RWPE2 (cell line): ENCODE measurements at places on chromosomes 12 and 14.

GRCh38 chr14:71060825-71061455, 153.7 kb downstream of the PCNX1 start:
- no peak for DNase-seq

DNA sequence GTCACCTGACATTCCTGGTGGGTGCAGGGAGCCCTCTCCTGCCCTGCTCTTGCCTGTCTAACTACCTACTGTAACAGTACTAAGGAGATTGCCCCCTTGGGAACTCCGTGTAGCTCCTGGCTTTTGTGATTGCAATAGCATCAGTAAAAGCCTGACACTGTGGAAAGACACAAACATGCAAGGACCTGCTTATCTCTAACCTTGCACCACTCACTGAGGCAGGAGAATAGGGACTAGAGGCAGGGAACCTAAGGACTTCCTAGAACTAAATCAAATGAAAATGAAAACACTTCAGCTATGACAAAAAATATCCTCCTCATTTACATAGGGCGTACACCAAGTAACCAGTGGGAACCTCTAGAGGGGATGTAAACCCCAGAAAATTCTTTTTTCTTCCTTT, 28.5 kb downstream of the TUBA1A start:
- no peak for DNase-seq

GRCh38 chr12:124295431-124296058, 652 bp downstream of the RFLNA start:
- no peak for DNase-seq

DNA sequence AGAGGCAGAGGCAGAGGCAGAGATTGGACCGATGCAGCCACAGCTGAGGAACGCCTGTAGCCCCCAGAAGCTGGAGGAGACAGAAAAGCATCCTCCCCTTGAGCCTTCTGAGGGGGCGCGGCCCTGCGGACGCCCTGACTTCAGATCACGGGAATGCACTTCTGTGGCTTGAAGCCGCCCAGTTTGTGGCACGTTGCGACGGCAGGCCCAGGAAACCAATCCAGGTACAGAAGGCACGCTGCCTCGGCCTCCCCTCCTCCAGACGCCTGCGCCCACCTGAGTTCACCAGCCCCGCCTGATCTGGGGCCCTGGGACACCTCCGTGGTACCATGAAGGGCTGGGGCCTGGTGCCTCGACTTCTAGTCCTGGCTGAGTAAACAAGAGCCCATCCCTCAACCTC, 82.0 kb downstream of the NCOR2 start:
- no peak for DNase-seq

DNA sequence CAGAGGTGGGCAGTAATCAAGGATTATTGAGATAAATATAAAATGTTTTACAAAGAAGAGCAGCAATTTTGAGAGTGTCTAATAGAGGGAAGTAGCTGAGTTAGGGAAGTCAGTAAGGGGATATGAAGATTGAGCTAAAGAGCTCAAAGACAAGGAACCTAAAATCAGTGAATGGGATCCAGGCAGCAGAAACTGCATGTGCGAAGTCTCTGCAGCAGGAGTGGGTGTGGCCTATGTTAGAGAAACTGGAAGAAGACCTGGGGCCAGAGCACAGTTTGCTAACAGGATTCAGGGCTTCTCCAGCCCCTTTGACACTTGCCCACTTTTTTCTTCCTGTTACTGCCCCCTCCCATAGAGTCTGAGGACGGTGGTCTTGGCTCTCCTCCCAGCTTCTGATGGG, 36.3 kb upstream of the PLXNC1 start:
- DNase-seq, result no peak

- peak; percentile 89 for DNase-seq
Measured at GRCh38 chr12:82651489-82651888, 35.2 kb upstream of the TMTC2 start.

- DNase-seq, result no peak
Measured at GRCh38 chr12:56267443-56268071, 815 bp downstream of the COQ10A start.

DNA sequence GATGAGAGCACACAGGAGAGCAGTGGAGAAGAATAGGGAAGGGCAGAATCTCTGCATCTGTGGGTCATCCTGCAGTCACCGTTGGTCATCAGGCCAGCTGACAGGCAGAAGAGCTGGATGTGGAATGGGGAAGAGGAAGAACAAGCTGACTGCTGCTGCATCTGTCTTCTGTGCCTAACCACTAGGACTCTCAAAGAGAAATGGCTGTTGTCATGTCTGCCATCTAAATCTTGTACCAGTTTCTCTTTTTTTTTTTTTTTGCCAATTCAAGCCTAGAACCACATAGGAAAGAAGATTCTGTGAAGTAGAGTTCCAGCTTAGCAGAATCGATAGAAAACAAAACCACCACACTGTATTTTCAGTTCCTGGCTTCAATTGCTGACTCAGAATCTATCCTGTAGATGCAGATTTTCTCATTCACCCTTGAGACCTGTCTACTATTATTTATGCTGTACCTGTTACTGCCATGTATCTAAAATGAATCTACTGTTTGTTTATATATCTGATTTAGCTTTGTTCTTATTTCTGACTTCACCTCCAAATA, 421.9 kb upstream of the PRICKLE1 start:
- DNase-seq, result no peak

DNA sequence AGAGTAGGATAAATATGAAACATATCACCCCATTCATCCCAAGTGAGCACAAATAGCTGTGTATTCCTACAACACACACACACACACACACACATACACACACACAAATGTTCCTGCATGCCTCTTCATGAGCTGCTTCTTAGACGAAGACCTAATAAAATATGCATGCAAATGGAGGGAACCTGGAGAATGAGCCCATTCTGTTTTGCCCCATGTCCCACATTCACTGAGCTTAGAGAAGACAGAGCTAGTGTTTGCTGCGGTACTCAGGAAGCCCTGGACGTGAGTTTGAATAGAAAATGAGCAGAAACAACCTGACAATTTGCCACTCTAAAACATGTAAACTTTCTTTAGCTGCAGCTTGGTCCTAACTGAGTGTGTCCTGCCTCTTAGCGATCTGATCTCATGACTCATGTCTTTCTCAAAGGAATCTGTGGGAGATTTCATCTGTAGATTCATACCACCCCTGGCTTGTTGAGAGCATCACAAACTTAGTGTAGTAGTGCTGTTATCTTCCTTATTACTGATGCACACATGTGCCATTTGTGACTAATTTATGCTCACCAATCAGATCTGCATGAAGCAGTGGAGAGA, 86.8 kb downstream of the ITPR2 start:
- DNase-seq, result no peak

GRCh38 chr12:66653796-66654195, 25.1 kb downstream of the GRIP1 start:
- no peak for DNase-seq

DNA sequence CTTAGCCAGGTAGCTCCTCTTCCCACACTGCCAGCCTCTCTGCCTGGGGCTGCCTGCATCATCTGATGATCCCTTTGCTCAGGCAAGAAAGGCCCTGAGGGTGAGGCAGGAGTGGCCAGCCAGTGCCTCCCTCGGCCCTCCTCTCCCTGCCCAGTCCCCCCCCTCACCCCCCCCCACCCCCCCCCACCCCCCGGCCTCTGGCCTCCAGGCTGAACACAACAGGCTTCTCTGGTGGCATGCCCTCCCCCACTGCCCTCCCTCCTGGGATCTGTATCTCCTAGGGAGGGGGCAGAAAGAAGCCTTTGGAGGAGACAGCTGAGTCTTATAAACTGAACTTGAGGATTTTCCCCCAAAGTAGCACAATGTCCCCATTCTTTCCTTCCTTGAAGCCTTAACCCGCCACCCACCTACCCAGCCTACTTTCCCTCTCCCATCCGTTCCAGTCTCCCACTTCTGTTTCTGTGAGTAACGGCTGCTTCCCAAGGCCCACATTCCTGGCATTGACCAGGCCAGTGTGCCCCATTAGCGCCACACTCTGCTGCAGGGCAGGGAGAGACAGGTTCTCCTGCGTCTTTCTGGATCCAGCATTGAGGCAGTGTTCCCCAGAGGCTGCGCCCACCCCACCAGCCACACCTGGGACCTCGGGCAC, 82.1 kb downstream of the B4GALNT3 start:
- DNase-seq, result peak; percentile 62

- DNase-seq, result no peak
Measured at GRCh38 chr12:54213079-54213478, 24.3 kb upstream of the SMUG1 start.

- DNase-seq, result no peak
Measured at GRCh38 chr14:37013078-37013477, 159.3 kb downstream of the SLC25A21 start.

- no peak for DNase-seq
Measured at GRCh38 chr14:66850258-66850888, 338.9 kb upstream of the GARIN2 start.

- no peak for DNase-seq
Measured at GRCh38 chr14:42633504-42634095, 1026.9 kb downstream of the LRFN5 start.

DNA sequence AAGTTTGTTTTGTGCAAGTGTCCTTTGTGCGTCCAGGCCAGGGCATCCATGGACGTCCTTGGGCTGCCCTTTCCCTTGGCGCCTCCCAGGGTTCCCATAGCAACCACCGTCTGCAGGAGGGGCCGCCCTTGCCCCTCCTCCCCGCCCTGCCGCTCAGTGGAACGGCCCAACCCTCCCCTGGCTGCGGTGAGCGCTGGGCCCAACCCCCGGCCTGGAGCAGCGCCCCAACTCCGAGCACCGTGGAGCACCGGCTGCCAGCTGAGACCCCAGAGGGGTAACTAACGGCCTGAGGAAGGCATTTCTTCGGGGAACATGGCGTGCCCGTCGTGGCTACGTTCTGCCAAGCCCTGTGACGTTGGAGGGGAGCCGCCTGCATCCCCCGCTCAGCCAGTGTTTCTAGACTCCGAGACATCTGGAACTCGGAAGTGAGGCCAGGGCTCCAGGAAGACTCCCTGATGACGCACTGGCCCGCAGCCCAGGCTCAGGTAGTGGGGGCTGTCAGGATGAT, 5.3 kb upstream of the ACACB start:
- DNase-seq, result peak; percentile 78

- no peak for DNase-seq
Measured at GRCh38 chr12:120048263-120048662, 59.2 kb downstream of the BICDL1 start.

- no peak for DNase-seq
Measured at GRCh38 chr12:17110316-17110715, 504.4 kb upstream of the LMO3 start.

GRCh38 chr12:78386871-78387270, 477.7 kb upstream of the SYT1 start:
- no peak for DNase-seq

GRCh38 chr14:53032161-53032803, 81.4 kb upstream of the FERMT2 start:
- no peak for DNase-seq

DNA sequence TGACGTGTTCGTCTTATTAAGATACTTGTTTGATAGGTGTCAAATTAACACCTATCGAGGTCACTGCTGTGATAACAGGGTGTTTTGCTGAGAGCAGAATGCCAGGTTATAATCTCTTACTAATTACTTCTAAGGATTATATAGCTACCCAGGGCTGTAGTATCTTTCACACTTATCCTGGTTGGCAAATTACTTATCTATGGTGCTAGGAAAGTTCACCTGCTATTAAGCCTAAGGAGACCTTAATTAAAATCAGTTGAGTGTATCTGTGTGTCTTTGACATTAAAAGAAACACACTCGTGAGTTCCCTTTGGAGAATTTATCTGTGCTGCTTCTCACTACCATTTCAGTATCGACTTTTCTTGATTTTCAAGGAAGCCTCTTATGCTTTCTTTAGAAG, 301.6 kb upstream of the SLC16A7 start:
- no peak for DNase-seq

DNA sequence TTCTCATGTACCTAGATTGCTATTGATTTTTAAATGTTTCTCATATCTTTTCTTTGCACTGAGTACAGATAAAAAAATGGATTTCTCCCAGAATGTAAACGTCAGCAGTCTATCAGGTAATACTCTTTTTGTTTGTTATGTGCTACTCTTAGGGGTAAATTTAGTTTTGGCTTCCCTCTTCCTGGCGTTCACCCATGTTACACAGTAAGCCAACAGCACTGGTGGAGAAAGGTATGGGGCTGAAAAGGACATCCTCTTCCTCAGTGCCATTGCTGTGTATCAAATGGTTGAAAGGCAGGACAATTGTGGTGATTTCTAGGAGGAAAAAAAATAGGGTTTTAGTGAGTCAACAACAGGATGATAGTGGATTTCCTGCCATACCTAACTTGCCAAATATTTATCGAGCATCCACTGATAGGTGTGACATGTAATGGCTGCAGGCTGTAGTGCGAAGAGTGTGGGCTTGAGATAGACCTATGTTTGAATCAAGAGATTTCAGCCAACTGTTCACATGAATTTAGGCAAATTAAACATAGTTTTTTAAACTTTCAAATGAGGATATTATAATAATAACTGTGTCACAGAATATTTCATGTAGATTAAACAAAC, 7.5 kb downstream of the KLRF2 start:
- DNase-seq, result no peak

- DNase-seq, result no peak
Measured at GRCh38 chr14:68897559-68898155, 81.4 kb downstream of the ACTN1 start.

DNA sequence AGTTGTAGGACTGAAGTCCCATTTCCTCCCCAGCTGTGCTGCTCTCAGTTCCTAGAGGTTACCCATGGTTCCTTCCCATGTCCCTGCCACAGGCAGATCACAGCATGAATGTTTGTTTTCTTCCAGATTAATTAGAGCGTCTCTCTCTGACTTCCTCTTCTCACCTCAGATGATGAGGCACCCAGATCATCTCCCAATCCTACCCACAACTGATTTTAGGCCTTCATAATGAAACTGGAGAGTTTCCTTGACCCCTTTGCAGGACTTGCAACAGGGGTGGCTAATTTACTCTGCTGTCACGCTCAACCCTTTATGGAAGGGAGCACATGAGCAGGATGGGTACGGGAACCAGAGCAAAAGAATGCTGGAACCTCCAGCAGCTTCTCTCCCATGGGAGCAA, 32.1 kb upstream of the TXNRD1 start:
- DNase-seq, result no peak

GRCh38 chr12:126847005-126847629, 1419.9 kb upstream of the TMEM132C start:
- DNase-seq, result no peak

DNA sequence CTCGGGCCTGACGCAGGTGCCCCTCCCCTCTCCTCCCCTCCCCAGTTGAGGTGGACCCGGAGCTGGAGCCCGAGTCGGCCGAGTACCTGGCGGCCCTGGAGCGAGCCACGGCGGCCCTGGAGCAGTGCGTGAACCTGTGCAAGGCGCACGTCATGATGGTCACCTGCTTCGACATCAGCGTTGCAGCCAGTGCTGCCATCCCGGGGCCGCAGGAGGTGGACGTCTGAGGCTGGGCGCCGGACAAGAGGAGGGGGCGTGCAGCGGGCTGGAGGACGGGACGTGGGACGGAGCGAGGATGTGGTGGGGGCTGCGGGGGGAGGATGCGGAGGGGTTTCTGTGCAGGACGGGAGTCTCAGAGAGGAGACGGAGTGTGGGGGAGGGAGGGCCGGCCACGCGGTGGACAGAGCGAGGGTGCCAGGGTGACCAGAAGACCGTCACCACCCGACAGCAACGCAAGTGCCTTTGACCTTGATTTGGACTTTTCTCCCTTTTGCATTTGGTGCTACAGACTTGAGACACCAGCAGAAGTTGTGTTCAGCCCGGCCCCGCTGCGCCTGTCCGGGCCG, 41.3 kb downstream of the KIF26A start:
- no peak for DNase-seq
